ENCODE measurements at places on chromosomes 13 and 19.

DNA sequence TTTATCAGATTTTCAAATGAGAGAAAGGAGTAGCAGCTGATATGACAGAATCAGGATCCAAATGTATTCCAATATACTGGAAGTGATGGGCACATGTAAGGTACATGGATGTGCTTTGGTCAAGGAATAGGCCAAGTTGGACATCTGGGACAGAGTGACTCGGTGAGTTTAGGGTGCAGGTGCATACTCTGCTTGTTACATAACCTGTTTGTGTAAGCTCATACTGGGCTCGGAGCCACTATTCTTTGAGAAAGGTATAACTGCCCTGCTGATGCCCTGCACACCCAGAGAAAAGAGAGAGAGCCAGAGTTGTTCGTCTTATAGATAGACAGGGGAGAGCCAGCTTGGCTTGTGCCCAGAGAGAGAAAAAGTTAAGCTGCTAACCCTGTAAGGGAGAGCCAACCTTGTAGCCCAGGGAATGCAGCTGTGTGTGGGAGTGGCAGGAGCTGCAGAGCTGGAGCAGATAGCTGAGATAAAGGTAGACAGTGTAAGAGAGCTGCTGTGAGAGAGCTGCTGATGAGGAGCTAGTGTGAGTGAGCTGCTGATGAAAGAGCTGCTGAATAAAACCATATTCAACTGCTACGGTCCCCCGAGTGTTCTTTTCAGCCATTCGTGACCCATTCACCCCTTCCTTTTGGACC, 40.7 kb upstream of the N4BP2L1 start:
- no peak for DNase-seq

- no peak for DNase-seq
Observed at GRCh38 chr19:38294090-38294489, 10.0 kb upstream of the C19orf33 start.

GRCh38 chr13:40445557-40445990, 220.9 kb downstream of the FOXO1 start:
- DNase-seq, result no peak

DNA sequence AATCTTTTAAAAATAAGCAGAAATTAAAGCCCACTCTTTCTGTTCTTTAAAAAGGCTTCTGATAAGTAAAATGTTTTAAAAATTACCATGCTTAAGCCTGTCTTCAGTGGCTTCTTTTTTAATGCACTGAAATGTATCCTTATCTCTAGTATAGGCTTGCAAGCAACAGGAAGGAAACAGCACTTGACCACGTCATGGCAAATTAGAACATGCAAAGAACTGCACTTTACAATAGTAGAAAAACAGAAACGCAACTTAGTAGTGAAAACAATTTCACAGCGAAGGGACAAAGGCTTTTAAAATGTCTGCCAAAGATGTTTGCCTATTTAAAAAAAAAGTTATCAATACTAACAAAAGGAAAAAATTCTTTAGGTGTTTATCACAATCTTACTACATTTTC, 36.3 kb downstream of the ELF1 start:
- peak; percentile 35 for DNase-seq

GRCh38 chr13:106033659-106034058, 501.8 kb downstream of the EFNB2 start:
- DNase-seq, result no peak

All from stimulated activated CD4-positive, alpha-beta T cell treated with anti-CD3 and anti-CD28 coated beads, TNF-alpha, amount 100 ng/mL, for 4 hours (primary cell).